Cerebellar cortex (tissue), 1 donor: ENCODE measurements at places on chromosomes 11 and 22.

DNA sequence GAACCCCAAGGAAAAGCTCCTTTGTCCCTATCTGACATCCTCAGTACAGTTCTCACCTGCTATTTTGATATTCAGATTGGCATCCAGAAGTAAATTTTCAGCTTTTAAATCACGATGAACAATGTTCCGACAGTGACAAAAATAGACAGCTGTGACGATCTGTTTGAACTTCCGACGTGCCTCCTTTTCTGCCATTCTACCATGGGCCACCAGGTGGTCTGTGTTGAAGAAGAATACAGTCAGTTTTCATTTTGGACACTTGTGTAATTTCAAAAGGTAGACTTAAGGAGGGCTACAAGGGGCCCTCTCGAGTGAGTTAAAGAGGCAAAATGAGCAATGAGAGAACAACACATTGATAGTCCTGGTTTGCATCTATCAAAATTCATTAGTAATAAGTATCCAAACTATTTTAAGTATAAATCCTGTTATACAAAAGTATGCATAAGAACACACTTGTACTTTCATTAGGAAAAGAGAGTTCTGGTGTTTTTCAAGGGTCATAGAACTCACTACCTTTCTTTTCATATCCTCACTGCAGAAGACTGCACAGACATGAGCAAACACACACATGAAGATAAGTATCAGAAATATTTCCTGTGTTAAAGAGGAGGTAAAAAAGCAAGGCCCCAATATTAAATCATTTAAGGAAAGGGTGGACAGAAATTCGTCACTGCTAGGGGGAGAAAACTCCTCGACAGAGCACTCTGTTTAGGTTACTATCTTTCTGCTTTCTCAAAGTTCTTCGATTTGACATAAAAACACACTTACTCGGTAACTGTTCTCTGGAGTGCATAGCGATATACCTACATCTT is 89.9 kb upstream of the APOA1 start:
- DNase-seq, result no peak

DNA sequence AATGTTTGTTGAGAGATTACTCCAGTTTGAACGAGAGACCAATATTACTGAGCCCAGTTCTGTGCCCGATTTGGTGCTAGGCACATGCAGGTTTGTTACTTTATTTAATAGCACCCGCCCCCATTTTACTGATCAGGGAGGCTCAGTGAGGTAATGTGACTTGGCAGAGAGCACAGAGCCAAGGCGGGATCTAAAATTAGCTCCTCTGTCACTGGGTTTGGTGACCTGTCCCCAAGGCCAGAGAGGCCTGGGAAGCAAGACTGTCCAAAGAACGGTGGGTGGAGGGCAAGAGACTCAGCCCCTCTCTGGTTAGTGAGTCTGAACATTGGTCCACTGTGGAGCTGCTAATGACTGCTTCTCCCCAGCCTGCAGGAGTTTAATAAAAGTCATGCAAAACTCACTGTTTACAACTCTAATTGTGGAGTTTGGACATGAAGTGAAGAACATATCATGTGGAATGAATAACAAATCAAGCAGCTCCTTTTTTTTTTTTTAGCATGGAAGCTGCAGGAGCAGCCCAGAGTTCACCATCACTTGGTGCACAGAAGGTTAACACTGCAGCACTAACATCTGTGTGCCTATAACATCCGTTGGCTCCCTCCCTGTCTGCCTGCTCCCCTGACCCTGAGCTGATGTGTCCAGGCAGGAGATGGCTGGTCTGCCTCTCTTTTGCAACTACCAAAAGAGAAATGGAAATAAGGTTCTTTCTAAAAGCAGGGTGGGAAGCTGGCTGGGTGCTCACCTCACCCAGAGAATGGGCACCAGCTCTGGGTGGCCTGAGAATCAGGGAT is 39.0 kb downstream of the CSNK2A3 start:
- DNase-seq, result peak; percentile 37

DNA sequence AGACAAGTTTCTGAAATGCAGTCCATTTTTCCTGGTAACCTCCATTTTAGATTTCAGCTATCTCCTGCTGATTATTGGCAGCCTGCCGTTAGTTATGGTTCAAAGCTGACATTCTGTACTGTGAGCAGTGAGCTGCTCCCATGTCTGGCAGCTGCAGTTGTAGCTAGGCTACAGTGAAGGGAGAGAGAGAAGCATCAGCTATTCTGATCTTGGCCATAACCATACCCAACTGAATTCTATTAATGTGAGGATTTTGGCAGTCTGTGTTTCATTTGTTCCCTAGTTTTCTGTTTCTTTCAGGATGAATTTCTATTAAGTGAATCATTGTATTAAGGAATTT is 33.4 kb downstream of the SIK2 start:
- peak; percentile 88 for DNase-seq

DNA sequence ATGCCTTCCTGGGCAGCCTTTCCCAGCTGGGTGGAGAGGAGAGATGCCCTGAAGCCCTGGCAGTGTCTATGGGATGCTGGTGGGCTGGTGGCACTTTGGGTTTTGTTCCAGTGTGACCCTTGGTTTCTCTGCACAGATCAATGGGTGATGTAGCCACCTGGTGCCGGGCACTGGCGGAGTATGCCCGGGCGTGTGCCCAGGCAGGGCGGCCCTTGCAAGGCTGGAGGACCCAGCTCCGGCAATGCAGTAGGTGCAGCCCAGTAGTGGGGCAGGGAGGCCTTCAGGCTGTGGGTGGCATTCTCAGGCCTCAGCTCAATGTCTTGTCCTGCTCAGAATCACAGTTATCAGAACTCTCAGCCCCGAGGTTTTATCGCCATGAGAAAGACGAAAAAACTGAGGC is 11.9 kb downstream of the OTOG start:
- DNase-seq, result no peak

- no peak for DNase-seq
Measured at GRCh38 chr11:74909385-74909784, 39.5 kb downstream of the XRRA1 start.
